ENCODE measurements at places on chromosomes 3 and 15.

DNA sequence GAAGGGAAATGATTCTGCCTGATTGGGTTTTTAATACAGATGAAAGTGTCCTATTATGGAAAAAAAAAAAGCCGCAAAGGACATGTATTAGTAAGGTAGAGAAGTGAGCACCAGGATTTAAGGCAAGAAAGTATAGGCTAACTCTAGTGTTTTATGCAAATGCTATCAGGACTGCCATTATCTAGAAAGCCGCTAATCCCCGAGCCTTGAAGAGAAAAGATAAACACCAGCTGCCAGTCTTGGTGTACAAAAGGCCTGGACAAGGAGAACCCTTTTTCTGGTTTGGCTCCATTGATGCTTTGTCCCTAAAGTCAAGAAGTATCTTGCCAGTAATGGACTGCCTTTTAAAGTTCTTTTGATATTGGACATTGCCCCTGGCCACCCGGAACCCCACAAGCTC is 8.6 kb upstream of the TRIM59 start:
- DNase-seq, result no peak

DNA sequence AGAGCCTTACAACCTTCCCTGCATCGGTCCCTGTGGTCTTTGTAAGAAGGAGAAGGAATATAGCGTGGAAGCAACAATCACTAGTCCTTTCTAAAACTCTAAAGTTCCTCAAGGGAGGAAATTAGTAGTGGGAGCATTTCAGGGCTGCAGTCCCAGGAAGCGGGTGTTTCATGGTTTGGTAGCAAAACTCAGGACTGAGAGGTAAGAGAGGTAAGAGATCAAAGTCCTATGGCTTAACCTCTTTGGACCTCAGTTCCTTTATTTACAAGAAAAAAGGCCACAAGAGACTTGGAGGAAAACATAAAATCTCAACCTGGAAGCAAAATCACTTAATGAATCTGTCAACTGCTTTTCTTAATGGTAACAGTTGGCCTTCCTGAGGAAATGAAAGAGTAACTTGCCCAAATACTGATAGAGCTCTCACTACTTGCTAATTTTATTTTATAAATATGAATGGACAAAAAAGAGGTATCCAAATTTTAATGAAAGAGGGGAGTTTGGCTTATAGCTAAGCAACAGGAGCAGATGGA is 14.3 kb downstream of the LRRC28 start:
- DNase-seq, result no peak

GRCh38 chr3:148881286-148881685 is 16.2 kb downstream of the CPA3 start:
- no peak for DNase-seq

DNA sequence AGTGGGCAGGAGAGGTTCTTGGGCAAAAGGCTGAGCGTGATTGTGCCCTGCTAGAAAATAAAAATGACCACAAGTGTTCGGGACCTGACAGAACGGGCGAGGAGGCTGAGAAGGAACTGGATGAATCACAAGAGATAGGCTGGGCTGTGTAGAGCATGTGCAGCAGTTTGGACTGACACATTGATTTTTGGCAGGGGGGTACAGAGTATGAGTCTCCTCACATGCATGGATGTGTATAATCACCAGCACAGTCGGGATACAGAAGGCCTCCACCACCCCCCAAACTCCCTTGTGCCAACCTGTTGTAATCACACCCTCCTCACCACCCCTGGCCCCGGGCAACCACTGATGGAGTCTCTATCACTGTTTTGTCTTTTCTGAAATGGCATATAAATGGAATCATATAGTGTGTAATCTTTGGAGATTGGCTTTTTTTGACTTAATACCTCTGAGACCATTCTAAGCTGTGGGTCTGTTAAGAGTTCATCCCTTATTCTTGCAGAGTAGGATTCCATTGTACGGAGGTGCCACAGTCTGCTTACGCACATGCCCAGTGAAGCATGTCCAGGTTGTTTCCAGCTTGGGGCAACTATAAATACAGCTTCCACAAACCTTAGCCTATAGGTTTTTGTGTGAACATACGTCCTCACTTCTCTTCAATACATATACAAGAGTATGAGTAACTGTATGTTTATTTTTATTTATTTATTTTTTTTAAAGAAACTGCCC is 438.8 kb downstream of the FOXP1 start:
- DNase-seq, result no peak

DNA sequence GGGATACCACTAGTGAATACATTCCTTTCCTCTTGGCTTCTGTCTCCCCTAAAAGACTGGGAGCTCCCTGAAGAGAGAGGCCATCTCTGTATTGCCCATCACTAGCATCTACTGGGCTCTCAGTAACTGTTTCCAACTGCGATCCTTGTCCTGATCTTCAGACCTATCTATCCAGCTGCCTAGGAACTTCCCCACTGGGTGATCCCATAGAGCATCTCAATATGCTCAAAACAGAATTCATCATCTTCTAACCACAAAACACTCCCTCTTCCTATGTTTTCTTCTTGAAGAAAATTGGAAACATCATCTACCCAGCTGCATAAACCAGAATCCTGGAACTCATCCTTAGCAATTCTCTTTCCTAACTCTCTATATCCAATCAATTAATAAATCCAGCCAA is 54.6 kb downstream of the PLD1 start:
- no peak for DNase-seq

DNA sequence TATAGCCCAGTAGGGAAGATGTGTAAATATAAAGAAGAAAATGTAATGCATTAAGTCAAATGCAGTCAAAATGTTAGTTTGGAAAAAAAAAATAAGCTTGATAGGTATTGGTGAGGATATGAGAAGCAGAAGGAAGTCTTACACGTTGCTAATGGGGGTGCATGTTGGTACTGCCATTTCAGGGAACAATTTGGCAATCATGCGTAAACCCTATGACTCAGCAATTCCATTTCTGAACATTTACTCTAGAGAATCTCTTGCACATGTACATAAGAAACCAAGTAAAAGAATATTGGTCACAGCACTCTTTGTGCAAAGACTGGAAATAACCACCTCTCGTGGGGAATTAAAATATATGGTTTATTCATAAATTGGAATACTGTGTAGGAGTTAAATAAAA is 35.5 kb upstream of the TIMP4 start:
- DNase-seq, result no peak

DNA sequence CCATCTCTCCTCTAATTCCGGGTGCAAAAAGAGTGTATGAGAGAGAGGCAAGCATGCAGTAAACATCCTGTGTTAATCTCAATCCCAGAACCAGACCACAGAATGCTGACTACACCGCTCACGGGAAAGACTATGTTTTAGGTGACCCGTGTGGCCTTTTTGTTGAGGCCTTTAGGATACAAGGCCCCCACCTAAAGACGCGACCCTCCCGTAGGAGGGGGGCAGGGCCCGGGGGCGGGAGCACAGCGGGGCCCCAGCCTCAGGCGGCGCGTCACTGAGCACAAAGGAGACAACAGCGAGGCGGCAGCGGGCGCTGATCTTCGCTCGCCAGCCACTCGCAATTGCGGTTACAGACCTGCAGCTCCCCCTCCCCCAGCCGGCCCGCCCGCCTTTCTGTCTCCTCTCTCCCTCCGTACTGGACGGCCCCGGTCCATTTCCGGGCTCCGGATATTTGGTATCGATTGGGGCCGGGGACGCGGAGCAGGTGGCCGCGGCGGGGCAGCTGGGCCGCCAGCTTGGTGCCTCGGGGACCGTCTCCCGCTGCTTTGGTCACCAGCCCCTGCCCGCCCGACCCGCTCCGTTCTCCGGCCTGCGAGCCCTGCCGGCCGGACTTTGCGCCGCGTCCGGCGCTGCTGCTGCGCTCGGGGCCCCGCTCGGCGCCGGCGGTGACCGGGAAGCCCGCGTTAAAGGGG is at the start of gene CCDC50:
CCDC50 (plus strand) TSS at position 433 of the 692 bp plus-strand sequence. CDS start 281 bp downstream, outside the sequence.
- DNase-seq, result peak; percentile 86

GRCh38 chr3:165725296-165725695 is 111.9 kb downstream of the BCHE start:
- no peak for DNase-seq
